HCEC 1CT (cell line): ENCODE measurements at places on chromosomes 1 and 21.

GRCh38 chr1:234230414-234230862, 142.8 kb upstream of the COA6 start:
- DNase-seq, result no peak

GRCh38 chr1:165629848-165630628, 996 bp upstream of the MGST3 start:
- DNase-seq, result no peak

- DNase-seq, result no peak
These were observed 398.8 kb upstream of the CXADR start for GRCh38 chr21:17114045-17114444.

DNA sequence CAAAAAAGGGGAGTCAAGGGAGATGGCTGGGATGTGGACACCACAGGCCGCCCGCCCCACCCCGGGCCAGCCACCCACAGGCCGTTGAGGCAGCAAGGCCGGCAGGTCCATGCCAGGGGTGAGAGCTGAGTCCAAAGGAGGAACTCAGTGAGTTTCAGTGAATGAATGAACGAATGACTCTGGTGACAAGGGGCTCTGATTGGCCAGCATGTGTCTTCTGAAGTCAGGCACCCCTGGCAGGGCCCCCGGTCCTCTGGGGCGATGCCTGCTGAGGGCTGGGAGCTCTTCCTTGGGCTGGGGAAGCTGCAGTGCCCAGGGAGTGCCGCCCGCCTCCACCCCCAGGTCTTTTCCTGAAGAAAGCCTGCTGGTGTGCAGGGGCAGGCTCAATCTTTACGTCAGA, 236.1 kb upstream of the VAMP3 start:
- DNase-seq, result no peak

DNA sequence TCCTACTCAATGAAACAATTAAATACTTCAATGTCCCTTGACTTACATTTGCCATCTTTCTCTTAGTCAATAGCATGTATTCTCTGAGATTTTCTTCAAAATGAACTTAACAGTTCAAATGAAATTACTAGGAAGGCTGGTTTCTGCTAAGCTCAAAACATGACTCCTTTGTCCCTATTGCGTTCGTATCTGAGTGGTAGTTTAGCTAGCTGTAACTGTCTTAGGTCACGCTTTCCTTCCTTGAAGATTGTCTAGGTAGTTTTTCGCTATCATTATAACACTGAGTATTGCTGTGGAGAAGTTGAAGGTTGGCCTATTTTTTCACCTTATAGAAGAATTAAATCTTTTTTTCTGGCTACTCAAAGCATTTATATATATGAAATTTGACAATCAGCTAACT, 1535.2 kb downstream of the PLA2G4A start:
- DNase-seq, result no peak

GRCh38 chr1:169670836-169671235, 40.6 kb downstream of the SELL start:
- DNase-seq, result no peak

- DNase-seq, result peak; percentile 50
These were observed 13.0 kb upstream of the SLC35A3 start for GRCh38 chr1:99956755-99957154.

- DNase-seq, result no peak
These were observed 347.2 kb downstream of the MATN1 start for GRCh38 chr1:30376054-30376697.

DNA sequence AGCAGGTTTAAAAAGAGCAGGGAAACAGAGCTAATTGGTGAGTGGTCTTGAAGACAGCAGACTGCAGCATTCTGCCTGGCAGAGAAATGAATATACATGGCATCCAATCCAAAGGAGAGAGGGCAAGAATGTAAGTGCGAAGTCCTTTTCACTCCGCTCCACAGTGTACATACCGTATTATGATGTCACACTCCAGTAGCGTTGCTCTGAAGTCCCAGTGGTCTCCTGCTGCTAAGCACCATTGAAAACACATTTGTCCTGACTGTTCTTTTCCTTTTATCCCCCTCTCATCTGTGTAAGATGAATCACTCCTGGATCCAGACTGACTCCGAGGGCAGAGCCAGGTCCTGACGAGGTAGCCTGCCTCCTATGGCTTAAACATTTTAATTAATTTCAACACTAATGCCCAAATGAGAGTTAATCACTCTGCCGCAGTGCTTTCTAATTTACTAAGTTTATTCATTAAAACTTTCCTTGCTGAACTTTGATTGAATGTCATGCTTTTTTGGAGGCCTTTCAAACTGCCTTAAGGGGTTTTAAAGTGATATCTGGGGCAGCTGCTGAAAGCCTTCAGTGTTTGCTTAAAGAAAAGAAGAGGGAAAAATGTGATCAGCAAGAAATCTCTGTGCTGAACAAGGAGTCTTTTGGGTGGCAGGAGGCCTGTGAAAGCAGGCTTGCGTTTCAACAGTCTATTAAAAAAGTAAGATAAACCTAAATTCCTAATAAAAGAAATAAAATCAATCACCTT, 227.2 kb downstream of the ATG4C start:
- DNase-seq, result no peak

DNA sequence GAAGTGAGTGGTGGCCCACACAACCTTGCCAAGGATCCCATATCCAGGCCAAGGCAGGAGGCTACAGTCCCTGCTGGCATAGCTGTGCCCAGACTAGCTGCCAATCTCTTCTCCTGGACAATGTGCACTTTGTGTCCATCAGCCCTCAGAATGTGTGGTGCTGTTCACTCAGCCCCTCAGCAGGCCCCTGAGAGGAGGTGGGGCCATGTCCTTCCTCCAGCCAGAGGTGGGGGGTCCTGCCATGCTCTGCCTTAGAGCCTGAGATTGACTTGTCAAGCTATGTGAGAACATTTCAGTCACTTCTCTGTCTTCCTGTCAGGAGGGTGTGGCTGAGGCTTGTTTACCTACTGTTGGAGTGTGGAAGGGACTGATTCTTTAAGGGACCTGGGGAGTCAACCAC, 1.4 kb downstream of the NCF2 start:
- no peak for DNase-seq

- no peak for DNase-seq
These were observed 1.0 kb downstream of the LYST start for GRCh38 chr1:235865565-235866204.

- DNase-seq, result peak; percentile 55
These were observed 68.5 kb downstream of the HHAT start for GRCh38 chr1:210397252-210397651.

DNA sequence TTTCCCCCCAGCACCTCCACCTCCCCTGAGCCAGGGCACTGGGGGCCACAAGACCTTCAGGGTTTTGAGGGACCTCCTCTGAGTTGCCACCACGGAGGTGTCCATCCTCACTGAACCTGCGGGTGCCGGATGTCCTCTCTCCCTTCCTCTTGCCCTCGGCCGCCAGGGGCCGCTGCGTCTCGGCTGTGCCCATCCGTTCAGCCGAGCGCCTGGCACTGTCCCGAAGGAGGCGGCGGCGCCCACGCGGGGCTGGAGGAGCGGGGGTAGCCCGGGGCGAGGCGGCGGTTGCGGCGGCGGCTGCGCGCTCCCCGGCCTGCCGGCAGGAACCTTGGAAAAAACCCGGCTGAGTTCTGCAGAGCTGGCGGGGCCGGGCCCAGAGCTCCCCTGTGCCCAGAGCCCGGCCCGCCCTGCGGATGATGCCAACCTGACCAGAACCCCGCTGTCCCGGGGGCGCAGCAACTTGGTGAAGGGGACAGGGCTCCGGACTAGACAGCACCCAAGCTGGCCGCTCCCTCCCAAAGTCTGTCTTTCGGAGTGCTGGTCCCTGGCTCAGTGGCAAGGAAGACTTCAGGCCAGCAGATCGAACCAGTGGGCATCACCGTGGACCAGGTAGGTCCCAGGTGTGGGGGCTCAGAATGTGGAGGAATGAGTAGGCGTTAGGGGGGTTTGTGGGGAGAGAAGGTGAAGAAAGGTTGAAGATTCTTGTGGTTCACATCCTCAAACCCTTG, 3.7 kb upstream of the PPM1J start:
- DNase-seq, result peak; percentile 63

DNA sequence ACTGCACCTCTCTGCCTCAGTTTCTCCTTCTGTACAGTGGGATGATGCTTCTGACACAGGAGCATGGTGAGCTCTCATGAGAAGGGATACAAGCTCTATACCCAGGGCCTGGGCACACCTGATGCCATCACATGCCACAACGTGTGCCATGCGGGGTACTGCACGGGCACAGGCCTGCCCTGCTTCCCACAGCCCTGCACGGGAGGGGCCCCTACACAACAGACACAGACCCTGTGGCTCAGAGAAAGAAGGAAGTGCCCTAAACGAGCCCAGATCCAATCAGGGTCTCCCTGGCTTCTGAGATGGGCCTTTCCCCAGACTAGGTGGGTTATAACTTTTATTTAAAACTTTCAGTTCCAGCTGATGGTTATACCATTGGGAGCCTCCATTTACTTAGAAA, 24.6 kb downstream of the C2CD2 start:
- no peak for DNase-seq

- no peak for DNase-seq
These were observed 4.1 kb upstream of the BTG3 start for GRCh38 chr21:17616831-17617230.

DNA sequence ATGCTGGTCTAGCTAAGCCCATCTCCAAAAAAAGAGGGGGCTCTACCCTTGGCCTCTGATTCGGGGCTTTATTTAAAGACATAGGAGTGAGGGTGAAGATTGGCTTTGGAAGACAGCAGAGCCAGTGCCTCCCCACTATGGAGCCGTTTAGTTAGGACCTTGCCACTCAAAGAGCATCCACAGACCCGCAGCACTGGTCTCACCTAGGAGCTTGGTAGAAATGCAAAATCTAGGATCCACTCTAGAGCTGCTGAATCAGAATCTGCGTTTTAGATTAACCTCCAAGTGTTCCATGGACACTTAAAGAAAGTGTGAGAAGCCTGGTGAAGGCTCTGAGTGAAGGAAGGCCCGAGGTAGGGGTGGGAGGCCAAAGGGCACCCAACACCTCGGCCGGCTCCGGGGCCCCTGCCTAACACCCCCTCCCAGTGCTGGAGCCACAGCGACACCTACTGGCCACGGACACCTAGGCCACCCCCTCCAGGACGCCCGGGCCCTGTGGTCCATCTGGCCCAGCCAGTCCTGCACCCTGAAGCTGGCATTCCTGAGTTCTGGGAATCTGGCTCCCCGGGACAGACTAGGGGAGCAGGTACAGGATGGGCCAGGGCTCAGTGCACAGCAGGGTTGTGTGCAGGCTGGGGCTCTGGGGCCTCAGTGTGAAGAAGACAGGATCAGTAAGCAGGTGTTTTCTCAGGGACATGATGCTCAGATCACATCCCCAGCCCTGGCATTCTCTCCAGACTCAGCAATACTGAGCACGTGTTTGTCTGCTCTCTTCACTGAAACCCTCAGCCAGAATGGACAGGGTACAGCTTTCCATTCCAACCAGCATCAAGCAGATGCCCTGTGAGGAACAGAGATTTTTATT, 79.2 kb downstream of the TMEM53 start:
- peak; percentile 29 for DNase-seq

GRCh38 chr1:31787261-31787660, 23.1 kb upstream of the ADGRB2 start:
- no peak for DNase-seq

GRCh38 chr1:26775666-26776065, 12.1 kb upstream of the PIGV start:
- DNase-seq, result no peak

DNA sequence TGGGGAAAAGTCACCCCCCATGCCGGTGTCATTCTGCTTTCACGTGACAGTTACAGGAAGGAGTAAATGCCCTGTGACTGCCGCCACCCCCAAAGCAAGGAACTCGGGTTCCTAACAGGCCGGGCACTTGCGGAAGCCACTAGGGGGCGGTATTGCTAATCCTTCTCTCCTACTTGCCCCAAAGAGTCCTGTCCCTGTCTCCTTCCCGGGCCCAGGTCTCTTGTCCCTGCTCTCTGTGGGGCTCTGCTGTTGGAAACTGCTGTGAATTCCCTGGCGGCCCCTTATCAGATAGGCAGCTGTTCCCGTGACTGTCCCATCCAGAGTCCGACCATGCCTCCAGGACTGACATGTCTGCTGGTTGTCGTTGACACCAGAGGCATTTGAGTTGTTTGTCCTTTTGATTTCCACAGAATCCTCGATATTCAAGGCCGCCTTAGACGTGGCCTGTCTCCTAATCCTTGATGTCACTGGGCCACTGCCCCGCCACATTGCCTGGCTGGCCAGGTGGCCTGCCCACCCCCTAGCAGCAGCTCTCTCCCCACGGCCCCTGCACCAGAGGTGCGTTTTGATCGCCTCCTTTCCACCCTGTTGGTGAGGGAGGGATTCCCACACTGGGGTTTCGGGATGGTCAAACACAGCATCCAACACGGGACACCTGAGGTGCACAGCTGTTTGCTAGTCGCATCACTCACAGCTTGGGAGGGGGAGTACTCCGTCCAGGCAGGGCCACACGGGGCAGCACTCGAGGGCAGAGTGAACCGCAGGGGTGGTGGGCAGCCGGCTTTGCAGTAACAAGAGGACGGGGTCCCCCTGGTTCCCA, 37.3 kb downstream of the CHAF1B start:
- peak; percentile 59 for DNase-seq

DNA sequence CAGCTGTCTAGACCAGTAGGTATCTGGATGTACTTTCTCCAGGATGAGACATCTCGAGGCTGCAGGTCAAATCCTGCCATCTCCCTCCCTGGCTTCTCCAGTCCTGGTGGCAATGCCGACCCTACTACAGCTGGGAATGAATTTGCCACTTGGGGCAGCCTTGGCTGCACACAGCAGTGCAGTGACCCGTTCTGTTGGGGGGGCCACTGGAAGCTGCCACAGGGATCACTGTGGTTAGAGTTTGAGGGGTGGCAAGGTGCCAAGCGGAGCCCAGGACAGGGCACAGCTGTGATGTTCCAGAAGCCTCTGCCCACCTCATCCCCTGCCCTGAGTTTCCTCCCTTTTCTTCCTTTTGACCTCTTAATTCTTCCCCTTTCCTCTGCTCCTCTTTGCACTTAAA, 17.1 kb downstream of the COL6A2 start:
- DNase-seq, result no peak

DNA sequence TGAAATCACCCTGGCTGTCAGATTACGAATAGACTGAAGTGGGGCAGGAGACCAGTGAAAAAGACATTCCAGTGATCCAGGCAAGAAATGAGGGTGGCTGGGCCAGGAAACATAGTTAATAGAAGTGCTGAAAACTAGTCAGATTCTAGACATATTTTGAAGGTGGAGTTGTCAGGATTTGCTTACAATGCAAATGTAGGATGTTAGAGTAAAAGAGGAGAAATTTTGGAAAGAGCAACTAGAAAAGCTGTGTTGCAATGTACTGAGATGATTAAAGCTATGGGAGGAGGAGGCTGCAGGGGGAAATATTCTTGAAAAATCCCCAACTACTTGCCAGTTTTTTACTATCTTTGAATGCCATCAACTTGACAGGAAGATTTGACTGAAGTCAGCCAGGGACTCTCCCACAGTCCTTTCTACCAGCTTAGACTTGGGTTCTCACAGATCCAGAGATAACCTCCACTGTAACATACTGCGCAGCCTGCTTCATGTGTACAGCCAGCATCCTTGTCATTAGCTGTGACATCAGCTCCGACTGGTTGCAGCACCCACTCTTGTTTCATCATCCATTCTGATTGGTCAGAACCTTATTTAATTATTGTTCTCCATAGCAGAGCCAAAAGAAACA, 109.7 kb downstream of the TSEN15 start:
- peak; percentile 36 for DNase-seq
